AG08396 (cell line): ENCODE measurements at places on chromosomes 12 and 14.

DNA sequence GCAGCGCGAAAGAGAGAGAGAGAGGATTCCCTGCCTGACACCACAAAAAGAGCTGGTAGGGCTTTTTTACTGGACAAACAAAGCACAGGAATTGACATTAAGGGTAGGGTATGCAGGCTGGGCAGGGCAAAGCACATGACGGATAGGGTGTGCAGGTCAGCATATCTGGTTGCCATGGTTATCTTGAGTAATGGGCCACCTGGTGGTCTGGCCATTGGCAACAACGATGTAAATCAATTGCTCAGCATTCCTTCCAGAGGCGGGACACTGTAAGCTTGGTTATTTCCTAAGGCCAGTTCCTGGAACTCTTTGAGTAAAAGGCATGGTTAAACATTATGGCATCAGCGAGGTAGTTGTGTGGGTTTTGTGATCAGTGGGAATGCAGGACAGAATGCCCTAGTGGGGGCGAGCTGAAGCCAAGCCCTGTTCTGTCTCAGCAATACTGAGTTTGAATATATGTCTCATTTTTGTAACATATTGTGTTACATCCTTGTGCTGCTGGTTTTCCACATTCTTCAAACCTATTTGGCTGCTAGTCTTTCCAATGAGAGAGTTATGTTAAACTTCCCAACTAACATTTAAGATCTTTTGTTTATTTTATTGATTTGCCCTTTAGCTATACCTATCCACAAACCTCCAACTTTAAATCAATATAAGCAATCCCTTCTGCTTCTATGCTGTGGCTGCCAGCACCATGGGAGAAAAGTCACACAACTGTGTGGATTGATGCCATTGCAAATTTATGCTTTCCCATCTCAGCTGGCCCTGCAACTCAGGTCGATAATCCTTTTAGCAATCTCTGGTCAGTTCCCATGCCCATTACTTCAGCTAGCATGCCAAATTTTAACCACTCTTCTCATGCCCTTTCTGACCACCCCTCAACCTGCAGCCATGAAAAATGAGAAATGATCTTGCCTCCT lies 396.7 kb upstream of the PDE3A start:
- no peak for DNase-seq

- no peak for DNase-seq
These were observed 47.4 kb downstream of the SUSD6 start for GRCh38 chr14:69658664-69659261.

- peak; percentile 69 for DNase-seq
These were observed at the start of gene FAR2 for GRCh38 chr12:29148911-29149690. TSS of gene FAR2 (plus strand) at chr12:29149278. CDS start at chr12:29270450, 121,172 bp downstream.

- DNase-seq = peak; percentile 78
These were observed 50.4 kb downstream of the CHGA start for GRCh38 chr14:92973261-92973797.

- no peak for DNase-seq
These were observed 25.9 kb upstream of the KCNA5 start for GRCh38 chr12:5017638-5018348.

GRCh38 chr14:58152014-58152857 lies at the start of gene ARMH4:
TSS of gene ARMH4 (minus strand) at chr14:58152213. CDS start at chr14:58139358, 12,855 bp downstream.
- peak; percentile 88 for DNase-seq

DNA sequence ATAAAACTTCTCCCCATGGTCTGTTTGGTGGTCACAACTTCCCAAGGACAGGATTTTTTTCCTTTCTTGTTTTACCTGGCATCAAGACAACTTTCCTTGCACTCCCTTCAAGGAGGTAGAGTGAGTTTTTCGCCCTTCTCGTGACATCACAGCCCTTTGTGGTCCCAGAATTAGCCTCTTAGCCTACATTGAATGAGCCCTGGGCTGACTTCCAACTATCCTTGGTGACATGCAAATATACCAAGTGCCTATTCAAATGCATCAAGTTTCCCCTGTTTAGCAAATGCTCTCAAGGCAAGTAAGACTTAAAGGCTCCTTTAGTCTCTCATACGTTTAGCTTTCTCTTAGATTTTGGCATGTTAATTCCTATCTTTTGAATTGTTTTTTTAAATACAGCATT lies 36.6 kb downstream of the TC2N start:
- DNase-seq = no peak

- DNase-seq = no peak
These were observed 1.7 kb downstream of the FITM1 start for GRCh38 chr14:24132061-24132685.

DNA sequence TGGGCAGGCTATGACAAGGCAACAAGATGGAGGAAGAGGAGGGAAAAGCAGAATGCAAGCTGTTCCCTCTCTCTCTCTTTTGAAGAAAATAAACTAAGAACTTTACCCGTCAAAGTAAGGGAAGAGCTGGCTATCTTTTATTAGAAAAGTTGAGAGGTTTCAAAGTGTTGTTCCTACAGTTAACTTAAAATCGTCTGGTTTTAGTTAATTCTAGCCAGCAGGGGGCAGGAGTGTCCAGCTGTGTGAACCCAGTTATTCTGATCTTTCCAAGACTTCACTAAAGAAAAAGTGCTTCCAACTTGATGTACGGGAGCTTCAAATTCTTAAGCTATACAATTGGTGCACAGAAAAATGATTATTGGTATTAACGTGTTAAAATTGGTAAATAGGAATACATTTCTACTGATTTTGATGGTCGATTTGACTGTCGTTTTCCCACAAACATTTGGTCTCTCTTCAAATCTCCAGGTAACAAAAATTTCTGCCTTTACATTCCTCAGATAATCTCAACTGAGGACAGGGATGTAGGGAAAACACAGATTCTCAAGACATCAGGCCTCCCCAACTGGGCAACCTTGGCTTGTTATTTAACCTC lies 28.4 kb upstream of the MON2 start:
- peak; percentile 42 for DNase-seq

GRCh38 chr12:48510111-48510510 lies 15.3 kb upstream of the OR8S1 start:
- no peak for DNase-seq

DNA sequence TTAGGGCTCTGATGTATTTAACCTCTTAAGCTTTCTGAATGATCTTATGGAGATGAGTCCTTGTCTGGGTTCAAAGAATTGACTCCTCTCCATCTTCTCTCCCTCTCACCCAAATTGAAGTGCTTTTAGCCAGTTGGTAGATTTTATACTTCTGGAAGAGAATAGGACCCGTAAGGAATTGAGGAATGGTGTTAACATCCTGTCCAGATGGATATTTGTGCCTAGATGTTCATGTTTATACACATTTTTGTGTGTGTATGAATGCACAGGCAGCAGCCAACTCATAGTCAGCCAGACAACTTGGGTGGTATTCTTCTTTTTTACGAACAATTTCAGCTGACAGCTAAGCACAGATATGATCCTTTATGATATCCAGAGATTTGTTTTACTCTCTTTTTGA lies 449.6 kb upstream of the RGS6 start:
- no peak for DNase-seq

- no peak for DNase-seq
These were observed 70.5 kb downstream of the EGLN3 start for GRCh38 chr14:33880330-33880729.

- DNase-seq = no peak
These were observed 36.7 kb upstream of the TMEM233 start for GRCh38 chr12:119556854-119557253.

DNA sequence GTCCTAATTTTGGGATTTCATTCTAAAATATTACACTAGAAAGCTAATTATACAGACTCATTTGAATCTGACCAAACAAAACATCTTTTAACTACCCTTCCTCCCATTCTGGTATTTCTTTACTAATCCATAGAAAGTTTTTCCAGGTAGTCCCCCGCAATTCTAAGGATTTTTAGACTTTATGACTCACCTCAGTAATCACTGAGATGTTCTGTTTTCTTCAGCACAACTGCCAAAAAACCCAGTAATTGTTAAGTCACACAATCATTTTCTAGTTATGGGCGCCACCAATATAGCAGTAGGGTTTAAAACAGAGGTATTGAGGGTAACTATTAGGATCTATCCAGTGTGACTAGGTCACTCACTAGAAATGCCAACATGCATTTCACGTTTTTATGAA lies 1.6 kb upstream of the ARID4A start:
- DNase-seq = no peak
